ENCODE measurements at places on chromosomes 7 and 10.

DNA sequence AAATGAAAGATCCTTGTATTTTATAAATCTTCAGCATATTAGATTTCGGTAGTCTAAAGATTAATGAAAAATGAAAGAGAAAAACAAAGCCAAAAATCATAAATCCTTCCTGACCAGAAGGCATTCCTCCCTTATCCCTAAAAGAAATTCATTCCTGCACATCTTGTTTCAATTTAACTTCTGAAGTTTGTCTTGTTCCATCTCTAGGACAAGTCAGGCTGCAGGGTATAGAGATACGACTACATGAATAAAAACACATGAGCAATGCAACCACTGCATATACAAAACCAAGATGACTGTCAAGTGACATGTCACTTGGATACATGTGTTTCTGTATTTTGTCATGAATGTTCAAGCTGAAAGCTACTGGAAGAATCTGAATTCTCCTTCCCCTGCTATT lies 214.9 kb downstream of the JAZF1 start:
- DNase-seq, result no peak

- DNase-seq, result no peak
Measured at GRCh38 chr10:17907641-17908040, 44.1 kb upstream of the SLC39A12 start.

DNA sequence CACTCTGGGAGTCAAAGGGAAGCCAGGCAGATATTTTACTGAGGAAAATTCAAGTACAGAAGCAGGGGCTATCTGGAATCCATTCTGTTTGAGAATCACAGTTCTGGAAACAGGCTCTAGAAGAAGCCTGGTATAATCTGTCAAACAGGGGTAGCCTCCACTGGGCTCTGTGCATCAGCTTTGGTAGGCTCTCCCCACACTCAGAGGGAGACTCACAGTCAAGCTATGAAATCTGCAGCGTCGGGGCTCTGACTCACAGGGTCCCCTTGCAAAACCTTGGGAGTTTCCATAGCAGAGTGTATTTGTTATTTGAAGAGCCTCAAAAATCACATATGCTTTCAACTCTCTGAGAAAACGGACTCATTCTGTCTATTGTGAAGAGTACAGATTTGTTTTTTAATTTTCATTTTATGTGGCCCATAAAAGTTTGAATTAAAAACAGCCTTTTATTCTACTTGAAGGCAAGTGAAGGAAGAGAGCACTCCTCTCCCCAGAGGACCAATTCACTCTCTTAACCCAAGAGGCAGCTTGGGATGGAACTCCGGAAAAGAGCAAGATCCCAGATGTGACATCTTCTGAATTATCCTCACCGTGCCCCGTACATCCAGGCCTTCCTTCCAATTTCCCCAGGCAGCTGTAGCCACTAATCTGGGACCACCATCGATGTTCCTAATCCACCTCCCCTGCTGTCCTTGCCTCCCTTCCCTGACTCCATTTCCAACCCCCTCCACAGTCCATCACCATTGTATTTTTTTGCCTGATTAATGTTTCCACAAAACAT lies 590.9 kb upstream of the MGMT start:
- DNase-seq, result no peak

- no peak for DNase-seq
Measured at GRCh38 chr7:6394114-6394513, 53.6 kb downstream of the DAGLB start.

DNA sequence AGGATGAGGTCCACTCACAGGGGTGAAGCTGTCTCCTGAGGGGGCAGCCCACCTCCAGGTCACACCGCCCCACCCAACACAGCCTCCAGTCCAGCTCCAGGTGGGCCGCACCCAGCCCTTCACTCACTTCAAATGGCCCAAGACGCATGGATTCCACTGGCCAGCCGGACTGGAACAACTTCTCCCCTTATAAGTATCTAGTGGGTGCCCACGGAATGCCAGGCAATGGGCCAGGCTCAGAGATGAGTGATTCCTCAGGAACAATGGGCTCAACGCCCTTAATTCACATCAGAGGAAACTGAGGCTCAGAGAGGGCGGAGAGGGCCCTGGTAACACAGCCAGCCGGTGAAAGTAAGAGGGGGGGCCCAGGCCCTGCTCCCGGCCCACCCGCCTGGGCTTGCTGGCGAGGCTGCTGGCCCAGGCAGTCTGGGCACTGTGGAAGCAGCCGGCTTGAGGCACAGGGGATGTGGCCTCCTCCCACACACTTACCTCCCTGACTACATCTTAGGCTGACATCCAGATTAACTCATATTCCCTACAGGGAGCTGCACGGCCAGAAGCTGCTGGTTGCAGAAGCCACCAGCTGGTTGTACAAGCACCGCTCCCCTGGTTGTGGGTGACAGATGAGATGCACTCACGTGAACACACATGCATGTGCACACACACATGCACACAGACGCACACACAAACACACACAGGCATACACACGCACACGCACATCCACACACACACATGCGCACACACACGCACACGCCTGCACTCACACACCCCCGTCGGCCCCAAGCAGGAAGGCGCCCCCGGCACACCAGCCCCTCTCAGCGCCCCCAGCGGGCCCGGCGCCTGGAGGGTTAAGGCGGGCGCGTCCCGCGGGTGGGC lies 1.0 kb upstream of the FAM20C start:
- peak; percentile 70 for DNase-seq

DNA sequence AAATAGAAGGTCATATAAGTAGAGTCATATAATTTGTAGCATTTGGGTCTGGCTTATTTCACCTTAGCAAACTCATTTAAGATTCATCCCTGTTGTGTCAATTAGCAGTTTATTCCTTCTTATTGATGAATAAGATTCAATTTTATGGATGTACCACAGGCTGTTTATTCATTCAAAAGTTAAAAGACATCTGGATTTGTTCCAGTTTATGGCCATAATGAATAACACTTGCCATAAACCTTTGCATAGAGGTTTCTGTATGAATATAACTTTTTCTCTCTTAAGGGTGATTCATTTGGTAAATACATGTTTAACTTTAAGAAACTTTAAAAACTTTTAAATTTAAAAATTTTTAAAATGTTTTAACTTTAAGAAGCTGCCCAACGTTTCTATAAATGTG lies 66.4 kb downstream of the CPED1 start:
- DNase-seq, result no peak

DNA sequence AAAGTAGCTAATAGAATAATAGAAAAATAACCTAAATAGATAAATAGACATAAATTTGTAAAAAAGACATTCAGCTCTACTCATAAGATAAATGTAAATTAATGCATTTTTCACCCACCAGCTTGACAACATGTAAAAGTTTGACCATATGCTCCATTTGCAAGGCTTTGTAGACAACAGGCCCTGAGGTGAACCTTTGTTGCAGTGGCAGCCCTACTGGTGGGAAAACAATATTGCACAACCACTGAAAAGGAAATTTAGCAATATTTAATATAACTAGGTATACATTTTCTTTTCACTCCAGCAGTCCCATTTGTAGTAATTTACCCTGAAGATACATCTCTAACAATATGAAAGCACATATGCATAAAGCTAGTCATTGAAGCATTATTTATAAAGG lies 39.0 kb upstream of the ADRA2A start:
- no peak for DNase-seq

DNA sequence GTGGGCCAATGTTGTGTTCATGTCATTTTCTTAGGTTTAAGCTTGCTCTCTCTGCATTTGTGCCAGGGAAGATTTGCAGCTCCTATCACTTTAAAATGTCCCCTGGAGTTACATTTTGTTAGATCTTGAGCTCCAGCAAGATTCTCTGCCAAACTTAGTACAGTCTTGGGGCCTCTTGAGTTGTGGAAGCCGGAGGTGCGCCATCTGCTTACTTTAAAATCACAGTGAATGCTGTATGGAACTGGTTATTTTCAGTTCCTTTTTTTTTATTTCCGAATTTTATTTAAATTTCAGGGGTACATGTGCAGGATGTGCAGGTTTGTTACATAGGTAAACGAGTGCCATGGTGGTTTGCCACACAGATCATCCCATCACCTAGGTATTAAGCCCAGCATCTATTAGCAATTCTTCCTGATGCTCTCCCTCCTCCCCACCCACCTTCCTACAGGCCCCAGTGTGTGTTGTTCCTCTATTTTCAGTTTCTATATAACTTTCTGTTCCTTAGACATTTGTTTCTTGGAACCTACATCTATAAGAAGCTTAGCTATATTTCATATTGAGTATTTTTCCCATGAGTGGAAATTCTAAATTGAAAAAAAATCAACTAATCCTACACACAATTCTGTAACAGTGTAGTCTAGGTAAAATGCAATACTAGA lies 114.4 kb upstream of the CREB5 start:
- no peak for DNase-seq

DNA sequence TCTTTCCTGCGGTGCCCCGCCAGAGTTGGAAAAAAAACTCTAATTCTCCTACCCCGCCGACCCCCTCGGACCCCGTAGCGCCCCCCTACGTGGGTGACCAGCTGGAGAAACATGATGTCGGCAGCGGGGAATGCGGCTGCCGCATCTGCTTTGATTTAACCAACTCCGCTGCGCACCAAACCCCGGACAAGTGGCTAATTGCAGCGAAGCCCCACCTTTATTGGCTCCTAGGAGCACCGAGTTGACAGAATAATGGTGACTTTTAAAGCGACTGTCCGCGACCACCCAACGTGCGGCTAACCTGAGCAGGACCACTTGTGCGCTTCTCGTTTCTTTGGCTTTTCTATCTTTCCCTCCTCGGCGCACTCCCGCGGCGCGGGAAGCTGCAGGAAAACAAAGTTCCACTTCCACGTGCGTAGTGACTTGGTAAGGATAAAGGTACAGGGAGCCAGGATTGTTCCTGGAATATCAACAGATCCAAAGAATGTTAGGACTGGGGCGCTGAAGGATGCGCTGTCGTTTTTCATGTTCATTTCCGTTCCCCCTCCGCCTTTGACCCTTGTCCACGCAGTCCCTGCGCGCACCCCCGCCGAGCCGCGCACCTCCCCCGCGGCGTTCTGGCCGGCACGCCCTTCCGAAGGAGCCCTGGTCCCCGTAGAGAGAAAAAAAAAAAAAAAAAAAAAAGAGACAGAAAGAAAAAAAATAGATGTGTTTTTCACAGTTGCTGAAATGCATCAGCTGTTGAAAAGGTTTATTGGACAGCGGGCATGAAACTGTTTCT lies 1.4 kb downstream of the WNT16 start:
- DNase-seq, result no peak

DNA sequence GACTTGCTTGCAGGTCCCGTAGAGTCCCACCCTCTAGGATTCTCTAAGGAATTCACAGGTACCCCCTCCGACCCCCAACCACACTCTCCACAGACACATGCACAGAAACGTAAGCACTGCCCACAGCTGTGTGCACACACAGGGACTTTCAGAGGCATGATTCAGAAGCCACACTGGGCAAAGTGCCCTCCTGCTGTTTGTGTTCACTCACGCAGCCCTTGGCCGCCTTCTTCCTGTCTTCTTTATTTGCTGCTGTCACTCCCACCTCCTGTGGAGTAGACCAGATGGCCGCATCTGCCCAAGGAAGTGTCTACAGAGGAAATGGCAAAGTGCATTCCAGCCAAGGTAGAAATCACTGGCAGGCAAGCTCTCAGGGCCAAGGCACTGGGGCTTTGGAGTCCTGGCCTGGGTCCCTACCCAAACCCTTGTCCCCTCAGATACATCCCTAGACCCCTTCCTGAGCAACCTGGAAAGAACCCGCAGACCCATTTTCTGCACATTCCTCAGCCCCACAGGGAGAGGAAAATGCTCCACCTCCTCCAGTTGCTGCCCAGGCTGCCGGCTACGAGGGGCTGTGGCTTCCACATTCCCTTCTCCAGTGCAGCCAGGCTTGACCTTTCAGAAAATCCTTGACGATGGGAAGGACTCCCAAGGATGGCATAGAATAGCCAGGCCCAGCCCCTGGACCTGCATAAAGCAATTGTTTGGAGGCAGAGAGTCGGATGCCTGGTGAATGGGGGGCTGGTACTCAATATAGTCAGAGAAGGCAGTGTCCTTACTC lies 21.6 kb upstream of the GIMAP8 start:
- no peak for DNase-seq

GRCh38 chr7:51286401-51286800 lies 30.2 kb downstream of the COBL start:
- no peak for DNase-seq

DNA sequence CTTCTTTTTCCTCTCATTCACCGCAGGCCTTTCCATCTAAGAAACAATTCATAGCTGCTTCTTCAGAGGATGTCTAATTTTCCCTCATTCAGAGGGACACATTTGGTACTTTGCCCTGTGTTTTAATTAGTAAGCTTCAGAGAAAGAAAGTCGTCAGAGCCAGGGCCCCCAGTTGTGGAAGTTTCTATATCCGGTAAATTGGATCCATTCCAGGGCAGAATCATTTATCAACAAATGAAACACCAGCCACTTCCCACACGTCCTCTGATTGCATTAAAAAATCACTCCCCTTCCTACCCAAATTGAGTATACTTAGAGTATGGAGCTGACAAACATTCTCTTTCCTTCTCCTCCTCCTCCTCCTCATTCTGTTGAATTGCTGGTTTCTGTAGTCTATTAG lies 205.8 kb upstream of the HDAC9 start:
- DNase-seq, result no peak

- no peak for DNase-seq
Measured at GRCh38 chr7:112290065-112290464, 83.6 kb downstream of the ZNF277 start.

- no peak for DNase-seq
Measured at GRCh38 chr10:11086177-11086840, 68.6 kb downstream of the CELF2 start.

- DNase-seq, result no peak
Measured at GRCh38 chr10:52348037-52348564, 34.0 kb downstream of the DKK1 start.

DNA sequence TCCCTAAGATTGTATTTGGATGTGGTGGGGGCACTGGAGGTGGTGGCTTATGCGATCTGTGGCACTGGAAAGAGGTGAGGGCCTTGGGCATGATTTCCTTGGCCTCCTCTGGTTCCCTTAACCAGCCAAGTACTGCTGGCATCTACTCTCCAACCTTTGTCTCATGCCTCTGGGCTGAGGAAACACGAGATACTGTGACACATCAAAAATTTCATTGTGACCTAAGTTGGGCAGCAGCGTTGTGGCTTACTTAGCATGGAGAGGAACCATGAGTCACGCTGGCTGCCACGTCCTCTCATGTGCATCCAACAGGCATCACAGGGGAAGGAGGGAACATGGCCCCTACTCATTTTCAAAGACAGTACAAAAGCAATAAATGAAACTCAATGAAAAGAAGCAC lies 29.7 kb upstream of the GSDME start:
- no peak for DNase-seq

GRCh38 chr7:34042406-34042805 lies 137.1 kb downstream of the BMPER start:
- DNase-seq, result no peak

DNA sequence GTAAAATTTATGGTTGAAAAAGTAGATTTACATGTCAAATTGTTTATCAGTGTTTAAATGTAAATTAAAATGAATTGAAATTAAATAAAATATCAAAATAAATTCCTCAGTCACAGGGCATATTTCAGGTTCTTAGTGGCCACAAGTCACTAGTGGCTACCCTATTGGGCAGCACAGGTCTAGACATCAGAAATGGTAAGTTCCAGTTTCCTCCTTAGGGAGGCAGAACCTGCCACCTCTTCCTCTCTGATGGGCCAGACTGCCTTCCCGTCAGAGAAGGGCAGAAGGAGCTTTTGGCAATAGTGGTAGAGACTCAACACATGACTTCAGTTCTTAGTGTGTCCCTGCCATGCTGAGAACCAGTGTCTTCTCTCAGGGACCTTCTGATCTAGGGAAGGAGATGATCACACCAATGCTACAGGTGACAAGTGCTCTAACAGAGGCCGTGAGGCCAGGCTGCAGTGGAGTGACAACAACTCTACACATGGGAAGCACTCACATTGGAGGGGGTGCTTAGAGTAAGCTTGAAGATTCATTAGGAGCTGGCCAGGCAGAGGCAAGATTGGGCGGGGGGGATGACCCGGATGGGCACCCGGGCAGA lies 14.4 kb upstream of the PCBD1 start:
- DNase-seq, result no peak

Measured in D721Med (cell line).